Urothelium cell line (cell line): ENCODE measurements at places on chromosomes 5 and 9.

DNA sequence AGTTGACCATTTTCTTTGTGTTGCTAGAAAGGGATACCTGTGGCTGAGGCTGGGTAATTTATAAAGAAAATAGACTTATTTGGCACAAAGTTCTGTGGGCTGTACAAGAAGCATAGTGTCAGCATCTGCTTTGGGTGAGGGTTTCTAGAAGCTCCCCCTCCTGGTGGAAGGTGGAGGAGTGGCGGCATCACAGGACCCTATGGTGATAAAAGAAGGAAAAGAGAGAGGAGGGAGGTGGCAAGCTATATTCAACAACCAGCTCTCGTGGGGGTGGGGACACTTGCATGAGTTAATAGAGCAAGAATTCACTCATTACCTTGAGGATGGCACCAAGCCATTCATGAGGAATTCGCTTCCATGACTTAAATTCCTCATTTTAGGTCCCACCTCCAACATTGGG is 2041.4 kb upstream of the CDH9 start:
- peak; percentile 47 for DNase-seq

DNA sequence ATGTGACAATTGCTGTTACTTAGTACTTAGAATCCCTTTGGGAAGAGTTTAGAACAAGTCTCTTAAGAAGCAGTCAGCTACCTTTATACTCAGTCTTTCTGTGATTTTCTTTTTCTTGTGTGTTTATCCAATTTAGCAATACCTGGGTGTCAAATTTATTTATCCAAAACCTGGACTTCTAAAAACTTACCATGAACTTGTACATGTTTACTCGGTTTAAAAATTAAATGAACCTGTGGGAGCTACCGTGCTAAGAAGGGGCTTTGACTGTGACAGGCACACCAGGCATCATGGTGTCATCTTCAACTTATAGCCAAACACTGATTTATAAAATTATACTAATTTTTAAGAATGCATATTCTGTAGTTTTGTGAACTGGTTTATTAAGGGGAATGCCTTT is 96.5 kb downstream of the XRCC4 start:
- no peak for DNase-seq

GRCh38 chr5:96595300-96596090 is 66.7 kb upstream of the CAST start:
- no peak for DNase-seq

GRCh38 chr9:124665391-124666058 is 105.6 kb downstream of the NR6A1 start:
- DNase-seq, result no peak

GRCh38 chr5:89071101-89071940 is 188.3 kb upstream of the MEF2C start:
- DNase-seq, result no peak

GRCh38 chr5:133930061-133930812 is 38.2 kb downstream of the C5orf15 start:
- no peak for DNase-seq

- DNase-seq, result no peak
Measured at GRCh38 chr9:122219856-122220672, 8.7 kb downstream of the LHX6 start.

DNA sequence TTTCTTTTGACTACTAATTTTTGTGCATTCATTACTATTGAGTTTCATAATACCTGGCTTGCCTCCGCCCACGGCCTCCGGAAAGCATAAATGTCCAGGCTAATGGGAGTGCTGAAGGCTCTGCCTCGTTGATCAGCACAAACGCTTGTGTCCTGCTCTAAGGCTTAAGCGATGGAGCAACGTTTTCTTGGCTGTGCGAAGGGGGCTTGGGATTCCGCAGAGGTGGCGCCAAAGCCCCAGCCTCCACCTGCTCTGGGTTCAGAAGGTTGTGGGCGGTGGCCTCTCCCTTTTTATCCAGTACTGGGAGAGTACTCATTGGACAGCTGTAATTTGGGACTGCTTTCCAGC is 19.7 kb downstream of the ANXA2R start:
- DNase-seq, result no peak

- peak; percentile 12 for DNase-seq
Measured at GRCh38 chr9:92463984-92464383, 18.3 kb downstream of the ASPN start.

- no peak for DNase-seq
Measured at GRCh38 chr9:90869361-90869760, 67.7 kb downstream of the SYK start.

DNA sequence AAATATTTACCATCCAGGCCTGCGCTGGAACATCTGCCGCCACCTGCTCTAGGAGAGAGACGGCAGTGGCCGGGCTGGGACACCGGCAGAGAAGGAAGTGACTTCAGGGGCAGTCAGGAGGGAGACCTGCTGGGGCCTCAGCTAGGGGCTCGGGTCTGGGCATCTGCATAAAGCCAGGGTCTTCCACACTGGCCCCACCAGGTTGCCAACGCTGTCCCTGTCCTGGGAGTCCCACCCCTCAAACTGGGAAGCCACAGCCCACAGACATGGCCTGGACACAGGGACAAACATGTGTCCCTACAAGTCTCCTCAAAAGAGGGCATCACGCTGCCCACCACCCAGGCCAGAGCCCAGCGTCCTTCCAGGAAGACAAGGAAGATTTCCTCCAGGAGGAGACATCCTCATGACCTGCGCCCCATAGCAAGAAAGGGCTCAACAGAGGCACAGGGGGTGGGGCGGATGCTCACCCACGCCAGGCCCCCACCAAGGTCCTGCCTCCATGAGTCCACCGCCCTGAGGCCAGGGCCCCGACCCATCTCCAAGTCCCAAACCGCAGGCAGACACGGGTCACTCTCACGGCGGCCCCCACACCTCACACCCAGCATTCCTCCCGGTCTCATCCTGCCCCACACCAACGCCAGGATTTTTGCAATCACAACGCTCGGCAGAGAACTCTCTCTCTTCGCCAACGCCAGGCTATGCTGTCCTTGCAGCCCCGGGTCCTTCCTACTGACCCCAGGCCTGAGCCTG is 9.0 kb downstream of the VAV2 start:
- DNase-seq, result no peak

- peak; percentile 25 for DNase-seq
Measured at GRCh38 chr5:125032286-125032685, 285.8 kb upstream of the ZNF608 start.

- DNase-seq, result peak; percentile 27
Measured at GRCh38 chr9:91419222-91420191, 4.1 kb downstream of the NFIL3 start.

- no peak for DNase-seq
Measured at GRCh38 chr9:87569518-87569917, 71.9 kb downstream of the DAPK1 start.

GRCh38 chr5:103340717-103341388 is 82.3 kb downstream of the MACIR start:
- no peak for DNase-seq

- peak; percentile 11 for DNase-seq
Measured at GRCh38 chr5:51960617-51961121, 577.4 kb downstream of the ISL1 start.

DNA sequence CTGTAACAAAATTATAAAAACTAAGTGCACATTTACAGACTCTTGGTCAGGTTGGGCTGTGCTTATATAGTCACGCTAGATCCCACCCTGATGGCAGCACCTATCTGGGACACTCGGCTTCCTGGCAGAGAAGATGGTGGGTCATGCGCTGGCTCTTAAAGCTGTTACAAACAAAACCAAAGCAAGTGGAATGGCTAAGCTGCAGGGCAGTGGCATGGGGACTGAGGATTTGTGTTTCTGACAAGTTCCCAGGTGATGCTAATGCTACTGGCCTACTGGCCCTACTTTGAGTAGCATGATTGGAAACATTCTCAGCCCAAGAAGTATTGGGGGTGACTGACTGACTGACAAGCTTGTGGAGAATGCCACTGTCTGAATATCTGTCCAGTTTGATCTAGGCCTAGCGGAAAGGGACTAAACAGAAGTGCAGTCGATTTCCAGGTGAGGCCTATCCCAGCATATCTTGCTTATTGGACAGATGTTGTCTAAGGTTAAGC is 8.3 kb downstream of the BTF3 start:
- no peak for DNase-seq

- no peak for DNase-seq
Measured at GRCh38 chr5:79982136-79982535, 8.9 kb downstream of the MTX3 start.

DNA sequence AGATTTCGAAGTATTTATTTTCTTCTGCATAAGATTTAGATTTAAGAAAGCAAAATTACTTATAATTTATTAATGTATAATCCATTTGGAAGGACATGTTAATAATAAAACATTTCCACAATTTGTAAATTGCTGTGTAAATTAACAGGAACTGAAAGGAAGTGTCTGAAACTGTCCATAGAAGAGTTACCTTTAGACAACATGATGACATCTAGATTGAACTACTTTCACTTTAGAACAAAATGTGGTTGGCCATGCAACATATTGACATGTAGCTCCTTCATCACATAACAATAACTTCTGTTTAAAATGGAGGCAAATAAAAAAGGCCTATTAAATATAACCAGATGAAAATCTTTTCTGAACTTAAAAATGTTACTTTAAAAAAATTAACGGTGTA is 1849.5 kb upstream of the ACO1 start:
- no peak for DNase-seq

GRCh38 chr9:96020792-96021550 is 145.5 kb downstream of the ERCC6L2 start:
- DNase-seq, result no peak

- no peak for DNase-seq
Measured at GRCh38 chr5:133607451-133607850, 4.9 kb downstream of the FSTL4 start.

DNA sequence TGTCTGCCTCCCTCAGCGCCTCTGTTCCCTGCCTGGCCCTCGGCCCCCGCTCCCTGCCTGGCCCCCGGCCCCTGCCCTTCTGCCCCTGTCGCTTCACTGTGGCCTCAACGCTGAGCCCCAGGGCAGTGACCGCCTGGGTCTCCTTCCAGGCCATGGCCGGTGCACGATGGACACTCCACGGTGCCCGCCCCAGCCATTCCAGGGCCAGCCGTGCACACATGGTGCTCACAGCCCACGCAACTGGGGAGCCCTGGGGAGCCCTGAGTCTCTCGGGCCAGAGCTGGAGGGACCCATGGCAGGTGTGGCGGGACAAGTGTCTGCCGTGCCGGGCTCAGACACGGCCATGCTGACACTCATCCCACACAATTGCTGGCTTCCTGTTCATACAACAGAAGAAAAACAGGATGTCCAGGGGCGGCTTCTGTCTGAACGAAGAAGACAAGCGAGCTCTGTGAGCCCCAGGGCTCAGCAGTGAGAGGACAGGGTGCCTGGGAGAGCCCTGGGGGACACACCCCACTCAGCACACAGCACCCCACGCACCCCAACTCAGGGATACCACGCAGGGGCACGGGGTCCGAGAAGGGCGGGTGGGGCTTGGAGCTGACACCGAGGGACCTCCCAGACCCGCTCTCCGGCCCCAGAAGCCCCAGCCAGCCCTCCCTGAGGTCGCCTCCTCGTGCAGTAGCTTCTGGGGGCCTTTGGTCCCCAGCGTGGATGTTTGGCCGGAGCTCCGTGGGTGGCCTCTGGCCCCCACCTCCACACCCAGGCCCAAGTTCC is 35.7 kb downstream of the EXD3 start:
- no peak for DNase-seq

- peak; percentile 77 for DNase-seq
Measured at GRCh38 chr9:126228781-126229444, 97.7 kb upstream of the MVB12B start.

DNA sequence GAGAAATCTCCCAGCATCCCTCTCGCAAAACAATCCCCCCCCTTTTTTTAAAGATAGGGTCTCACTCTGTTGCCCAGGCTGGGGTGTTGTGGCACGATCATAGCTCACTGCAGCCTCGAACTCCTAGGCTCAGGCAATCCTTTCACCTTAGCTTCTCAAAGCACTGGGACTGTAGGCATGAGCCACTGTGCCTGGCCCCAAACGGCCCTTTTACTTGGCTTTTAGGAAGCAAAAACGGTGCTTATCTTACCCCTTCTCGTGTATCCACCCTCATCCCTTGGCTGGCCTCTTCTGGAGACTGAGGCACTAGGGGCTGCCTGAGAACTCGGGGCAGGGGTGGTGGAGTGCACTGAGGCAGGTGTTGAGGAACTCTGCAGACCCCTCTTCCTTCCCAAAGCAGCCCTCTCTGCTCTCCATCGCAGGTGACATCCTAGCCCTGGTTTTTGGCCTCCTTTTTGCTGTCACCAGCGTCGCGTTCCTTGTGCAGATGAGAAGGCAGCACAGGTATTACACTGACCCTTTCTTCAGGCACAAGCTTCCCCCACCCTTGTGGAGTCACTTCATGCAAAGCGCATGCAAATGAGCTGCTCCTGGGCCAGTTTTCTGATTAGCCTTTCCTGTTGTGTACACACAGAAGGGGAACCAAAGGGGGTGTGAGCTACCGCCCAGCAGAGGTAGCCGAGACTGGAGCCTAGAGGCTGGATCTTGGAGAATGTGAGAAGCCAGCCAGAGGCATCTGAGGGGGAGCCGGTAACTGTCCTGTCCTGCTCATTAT is 6.8 kb downstream of the CA9 start:
- no peak for DNase-seq

- no peak for DNase-seq
Measured at GRCh38 chr9:4433379-4433778, 56.9 kb upstream of the SLC1A1 start.

- DNase-seq, result no peak
Measured at GRCh38 chr5:21774281-21774680, 1078.9 kb downstream of the CDH12 start.

DNA sequence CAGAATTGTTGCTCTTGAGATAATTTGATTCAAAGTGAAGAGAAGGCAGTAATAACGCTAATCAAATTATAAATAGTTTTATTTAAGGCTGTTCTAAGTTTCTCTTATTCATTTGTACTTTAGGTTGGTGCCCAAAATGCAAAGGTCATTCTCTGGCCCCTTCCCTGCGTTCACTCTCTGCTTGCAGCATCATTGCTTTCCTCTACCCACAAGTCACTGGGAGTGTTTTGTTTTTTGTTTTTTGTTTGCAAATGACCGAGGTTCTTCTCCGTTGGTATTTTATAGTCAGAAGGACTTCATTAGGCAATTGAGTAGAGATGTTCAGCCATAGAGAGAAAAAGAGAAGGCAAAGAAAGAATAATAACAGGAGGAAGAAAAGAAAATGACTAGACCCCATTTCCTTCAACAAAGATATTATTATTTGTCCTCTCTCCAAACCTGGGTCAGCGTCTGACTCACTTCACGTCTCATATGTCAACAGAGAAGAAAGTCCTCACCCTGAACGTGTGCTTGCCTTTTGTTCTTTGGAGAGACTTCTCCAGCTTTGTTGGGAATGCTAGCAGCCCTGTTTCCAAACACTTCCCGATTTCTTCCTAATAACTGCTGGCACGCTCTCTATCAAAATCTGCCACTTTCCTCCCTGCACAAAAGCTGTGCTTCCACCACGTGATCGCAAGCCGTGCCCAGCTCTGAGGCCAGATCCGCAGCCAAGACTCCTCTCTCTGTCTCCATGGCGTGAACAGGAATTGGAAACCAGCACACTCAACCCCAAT is 119.8 kb downstream of the EBF1 start:
- peak; percentile 46 for DNase-seq

DNA sequence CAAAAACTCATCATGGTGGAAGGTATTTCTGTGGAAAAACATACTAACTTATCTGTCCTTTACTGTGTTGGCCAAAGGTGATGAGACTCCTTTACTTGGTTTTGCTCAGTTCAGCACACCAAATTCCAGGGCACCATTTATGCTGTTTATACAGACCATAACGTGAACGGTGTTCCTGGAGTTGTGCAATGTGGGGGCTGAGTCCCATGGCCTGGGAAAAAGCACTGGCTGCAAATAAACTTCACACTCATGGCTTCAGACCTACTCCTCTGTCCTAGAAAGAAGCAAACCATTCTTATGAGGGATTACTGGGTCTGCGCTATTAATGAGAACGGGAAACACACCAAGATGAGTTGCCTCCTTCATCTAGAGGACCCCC is 10.4 kb downstream of the FREM1 start:
- no peak for DNase-seq
